ENCODE measurements at places on chromosomes 7 and 10.

DNA sequence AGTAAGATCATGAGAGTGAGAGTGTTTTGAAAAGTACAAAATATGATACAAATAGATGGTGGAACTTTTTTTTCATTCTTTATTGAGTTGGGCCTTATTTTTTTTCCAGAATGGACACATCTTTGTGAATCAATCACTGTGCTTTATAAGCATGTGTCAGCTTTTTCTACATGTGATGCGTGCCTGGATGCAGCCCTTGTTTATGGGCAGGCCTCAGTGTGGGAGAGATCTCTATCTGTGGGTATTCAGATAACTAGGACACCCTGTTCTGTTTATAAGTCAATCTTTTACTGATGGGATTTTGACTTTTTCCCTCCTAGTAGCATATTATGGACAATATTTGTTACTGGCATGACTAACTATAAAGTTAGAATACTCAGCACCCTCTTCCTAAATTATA lies 42.9 kb upstream of the IKZF1 start:
- DNase-seq = no peak

GRCh38 chr10:112946649-112947048 lies 3.4 kb upstream of the TCF7L2 start:
- DNase-seq = no peak

GRCh38 chr7:134502463-134503371 lies 24.6 kb upstream of the AKR1B10 start:
- DNase-seq = no peak

DNA sequence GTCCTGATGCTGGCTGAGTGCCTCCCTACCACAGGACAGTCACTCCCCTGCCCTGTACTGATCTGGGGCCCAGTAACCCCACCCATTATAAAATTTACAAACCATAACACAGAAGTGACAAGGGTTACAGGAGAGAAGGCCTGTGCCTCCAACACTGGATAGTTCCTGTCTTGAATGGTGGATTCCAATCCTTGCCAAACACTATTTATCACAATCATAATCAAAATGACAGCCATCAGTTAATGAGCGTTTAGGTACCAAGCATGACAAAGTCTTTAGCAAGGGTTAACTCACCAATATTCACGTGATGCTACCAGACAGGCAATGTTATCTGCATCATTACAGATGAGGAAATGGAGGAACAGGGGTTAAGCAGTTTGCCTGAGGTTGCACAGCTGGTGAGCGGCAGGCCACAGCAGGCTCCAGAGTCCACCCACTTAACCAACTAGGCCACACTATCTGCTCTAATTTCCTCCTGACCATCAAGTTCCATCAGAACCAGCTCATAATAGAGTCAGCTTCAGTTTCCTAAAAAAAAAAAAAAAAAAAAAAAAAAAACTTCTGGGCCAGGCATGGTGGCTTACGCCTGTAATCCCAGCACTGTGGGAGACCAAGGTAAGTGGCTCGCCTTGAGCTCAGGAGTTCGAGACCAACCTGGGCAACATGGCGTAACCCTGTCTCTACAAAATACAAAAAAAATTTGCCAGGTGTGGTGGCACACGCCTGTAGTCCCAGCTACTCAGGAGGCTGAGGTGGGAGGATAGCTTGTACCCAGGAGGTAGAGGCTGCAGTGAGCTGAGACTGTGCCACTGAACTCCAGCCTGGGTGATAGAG lies 14.2 kb downstream of the PDLIM1 start:
- DNase-seq = no peak

GRCh38 chr7:92735707-92736106 lies 100.7 kb downstream of the CDK6 start:
- DNase-seq = no peak

DNA sequence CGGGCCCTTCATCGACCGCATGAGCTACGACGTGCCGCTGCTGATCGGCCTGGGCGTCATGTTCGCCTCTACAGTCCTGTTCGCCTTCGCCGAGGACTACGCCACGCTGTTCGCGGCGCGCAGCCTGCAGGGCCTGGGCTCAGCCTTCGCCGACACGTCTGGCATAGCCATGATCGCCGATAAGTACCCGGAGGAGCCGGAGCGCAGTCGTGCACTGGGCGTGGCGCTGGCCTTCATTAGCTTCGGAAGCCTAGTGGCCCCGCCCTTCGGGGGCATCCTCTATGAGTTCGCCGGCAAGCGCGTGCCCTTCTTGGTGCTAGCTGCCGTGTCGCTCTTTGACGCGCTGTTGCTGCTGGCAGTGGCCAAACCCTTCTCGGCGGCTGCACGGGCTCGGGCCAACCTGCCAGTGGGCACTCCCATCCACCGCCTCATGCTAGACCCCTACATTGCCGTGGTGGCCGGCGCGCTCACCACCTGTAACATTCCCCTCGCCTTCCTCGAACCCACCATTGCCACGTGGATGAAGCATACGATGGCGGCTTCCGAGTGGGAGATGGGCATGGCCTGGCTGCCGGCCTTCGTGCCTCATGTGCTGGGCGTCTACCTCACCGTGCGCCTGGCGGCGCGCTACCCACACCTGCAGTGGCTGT lies 1.2 kb downstream of the SLC18A3 start:
- no peak for DNase-seq

- DNase-seq = no peak
Measured at GRCh38 chr7:85025312-85025756, 161.5 kb downstream of the SEMA3D start.

GRCh38 chr10:3364768-3365480 lies 192.3 kb upstream of the PITRM1 start:
- DNase-seq = no peak

- DNase-seq = no peak
Measured at GRCh38 chr7:16587790-16588189, 57.8 kb downstream of the ANKMY2 start.

- DNase-seq = no peak
Measured at GRCh38 chr10:29643771-29644501, 9.2 kb upstream of the SVIL start.

DNA sequence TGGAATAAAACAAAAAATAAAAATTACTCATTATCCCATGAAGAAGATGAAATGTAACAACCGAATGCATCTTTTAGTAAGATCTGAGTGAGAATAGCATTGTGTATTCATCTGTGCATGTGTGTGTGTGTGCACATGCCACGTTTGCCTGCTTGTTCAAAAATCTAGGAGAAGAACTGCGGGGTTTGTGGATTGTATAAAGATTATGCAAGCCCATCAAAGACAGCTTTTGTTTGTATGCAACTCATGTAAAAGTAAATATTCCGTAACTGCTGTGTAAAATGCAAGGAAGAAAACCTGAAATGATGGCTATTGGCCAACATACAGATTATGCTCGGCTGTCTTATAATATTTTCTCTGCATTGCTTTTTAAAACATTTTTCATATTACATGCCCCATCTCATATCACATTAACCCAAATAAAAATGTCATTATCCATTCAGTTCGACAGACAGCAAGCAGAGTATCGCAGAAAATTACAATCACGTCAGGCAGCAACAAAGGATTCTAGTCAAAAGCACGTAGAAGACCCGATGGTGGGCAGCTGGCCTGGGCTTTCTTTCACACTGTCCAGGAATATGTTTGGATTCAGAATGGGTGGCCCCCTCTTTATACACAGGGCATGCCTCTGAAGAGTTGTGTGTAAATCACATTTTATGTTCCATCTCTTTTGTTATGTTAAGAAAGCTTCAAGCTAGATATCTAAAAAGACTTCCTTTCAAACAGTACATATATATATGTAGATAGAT lies 114.0 kb downstream of the PARP12 start:
- no peak for DNase-seq

DNA sequence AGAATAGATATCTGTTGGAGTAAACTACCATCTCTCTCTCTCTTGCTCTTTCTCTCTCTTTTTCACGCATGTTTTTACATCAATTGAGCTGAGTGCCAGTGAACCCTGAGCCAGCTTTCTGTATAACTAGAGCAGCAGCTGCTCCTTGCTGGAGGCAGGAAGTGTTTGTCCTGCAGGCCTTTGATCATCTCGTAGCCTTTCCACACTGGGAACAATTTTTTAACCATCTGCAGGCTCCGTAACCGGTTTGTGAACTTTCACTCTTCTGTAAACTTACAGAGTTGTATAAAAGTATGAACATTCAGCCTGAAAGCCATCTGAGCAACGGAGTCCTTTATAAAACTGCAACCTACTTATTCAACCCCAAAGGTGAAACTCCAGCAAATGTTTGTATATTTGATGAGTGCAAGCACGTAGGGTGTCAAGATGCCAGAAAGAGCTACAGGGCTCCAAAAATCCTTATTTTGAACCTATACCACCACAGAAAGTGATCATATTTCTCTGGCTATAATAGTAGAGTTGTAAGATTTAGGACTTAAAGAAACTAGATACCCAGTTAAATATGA lies 162.8 kb upstream of the NFE2L3 start:
- no peak for DNase-seq

DNA sequence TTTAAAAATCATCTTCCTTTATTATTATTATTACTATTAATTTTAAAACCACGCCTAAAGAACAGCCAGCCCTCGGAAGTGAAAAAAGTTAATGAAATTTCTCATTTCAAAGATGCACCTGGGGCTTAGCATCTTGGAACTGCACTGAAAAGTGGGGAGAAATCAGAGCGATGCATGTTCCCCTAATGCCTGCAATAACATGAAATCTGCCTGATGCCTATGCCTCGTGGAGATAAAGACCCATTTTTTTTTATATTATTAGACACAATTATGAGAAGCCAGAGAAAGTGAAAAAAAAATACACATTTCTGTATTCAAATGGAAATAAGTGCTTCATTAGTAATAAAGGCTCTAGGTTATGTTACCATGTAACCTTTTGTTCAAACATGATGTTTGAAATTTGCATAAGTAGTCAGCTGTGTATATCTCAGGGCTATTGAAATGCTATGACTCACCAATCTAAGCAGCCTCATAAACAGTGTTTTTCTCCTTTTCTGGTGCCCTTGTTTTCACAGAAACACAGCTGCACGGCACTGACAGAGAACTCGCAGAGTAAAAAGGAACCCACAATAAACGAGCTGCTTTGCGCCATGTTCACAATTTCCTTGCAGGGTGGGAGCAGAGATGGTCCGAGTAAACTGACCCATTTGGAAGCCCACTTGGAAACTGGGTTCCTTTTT lies 175.8 kb upstream of the PRKCQ start:
- no peak for DNase-seq

GRCh38 chr10:22345301-22346095 lies at the start of gene SPAG6:
TSS of gene SPAG6 (plus strand) at chr10:22345496. CDS start at chr10:22345612, 116 bp downstream.
- DNase-seq = no peak

DNA sequence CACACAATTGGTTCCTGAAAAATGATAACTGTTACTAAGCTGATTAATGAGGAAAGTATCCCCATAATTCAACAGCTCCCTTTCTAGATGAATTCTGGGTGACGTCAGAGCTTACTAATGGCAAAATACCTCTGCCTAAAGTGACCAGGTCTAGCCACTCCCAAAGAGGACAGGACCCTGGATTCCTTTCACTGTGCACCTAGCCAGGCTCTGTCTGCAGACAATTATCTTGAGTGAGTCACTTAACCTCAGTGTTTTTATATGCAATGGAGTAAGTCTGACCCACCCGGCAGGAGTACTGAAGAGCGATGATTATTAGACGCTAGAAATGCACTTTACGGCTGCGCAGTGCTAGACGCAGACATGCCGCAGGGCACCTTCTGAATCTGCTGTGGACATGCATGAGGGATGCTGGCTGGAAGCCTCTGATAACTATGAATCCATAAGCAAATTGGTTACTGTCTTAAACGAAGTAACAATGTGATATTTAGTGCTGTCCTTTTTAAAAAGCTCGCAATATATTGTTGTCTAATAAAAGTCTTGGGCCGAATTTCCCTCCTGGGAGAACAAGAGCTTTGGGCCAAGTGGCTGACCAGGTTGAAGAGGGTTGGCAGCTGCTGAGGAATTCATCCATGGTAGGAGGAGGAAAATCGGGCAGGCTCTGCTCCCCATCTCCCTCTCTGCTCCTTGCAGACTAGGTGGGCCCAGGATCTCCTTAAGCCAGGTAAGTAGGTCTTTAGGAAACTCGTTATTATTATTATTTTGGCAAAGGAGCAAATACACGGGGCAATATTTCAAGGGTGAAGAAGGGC lies 4.6 kb upstream of the INPP5A start:
- DNase-seq = no peak
